ENCODE measurements at places on chromosomes 1 and 21.

GRCh38 chr1:31937300-31938183 is 626 bp downstream of the PTP4A2 start:
- DNase-seq: peak; percentile 58

DNA sequence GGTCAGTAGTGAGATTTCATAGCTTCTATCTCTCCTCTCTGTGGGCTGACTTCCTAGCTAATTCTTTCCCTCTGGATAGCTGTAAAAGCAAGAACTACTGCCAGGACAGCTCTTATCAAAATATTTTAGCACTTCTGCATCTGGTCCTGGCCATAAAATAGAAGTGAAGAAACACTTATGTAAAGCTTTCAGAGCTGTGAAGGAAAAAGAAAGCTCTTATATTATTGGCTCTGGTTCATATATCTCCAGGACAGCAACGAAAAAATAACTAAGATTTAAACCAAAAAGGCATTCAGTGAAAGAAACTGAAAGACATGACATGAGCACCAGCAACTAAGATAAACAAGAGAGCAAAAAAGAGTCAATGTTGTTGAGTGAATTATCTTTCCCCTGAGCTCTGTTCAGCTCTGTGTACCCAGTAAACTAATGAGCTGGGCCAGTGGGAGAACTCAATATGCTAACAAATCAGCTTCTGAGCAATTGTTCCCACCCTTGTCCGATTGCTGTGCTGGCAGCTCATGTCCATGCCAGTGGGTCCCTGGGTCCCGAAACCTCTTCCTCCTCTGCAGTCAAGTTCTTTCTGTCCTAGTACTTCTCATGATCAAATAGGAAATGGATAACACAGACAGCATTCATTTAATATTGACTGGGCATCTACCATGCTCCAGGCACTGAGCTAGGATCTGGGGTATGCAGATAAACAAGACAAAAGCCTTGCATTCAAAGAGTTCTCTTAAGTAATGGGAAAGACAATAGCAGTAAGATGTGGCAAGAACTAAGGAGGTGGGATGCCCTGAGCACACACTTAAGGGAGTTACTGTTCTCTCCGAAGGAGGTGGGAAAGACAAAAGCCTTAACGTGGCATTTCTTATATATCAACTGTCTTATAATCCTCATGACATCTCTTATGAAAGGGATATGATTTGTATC is 45.3 kb upstream of the MAN1A2 start:
- DNase-seq: no peak

DNA sequence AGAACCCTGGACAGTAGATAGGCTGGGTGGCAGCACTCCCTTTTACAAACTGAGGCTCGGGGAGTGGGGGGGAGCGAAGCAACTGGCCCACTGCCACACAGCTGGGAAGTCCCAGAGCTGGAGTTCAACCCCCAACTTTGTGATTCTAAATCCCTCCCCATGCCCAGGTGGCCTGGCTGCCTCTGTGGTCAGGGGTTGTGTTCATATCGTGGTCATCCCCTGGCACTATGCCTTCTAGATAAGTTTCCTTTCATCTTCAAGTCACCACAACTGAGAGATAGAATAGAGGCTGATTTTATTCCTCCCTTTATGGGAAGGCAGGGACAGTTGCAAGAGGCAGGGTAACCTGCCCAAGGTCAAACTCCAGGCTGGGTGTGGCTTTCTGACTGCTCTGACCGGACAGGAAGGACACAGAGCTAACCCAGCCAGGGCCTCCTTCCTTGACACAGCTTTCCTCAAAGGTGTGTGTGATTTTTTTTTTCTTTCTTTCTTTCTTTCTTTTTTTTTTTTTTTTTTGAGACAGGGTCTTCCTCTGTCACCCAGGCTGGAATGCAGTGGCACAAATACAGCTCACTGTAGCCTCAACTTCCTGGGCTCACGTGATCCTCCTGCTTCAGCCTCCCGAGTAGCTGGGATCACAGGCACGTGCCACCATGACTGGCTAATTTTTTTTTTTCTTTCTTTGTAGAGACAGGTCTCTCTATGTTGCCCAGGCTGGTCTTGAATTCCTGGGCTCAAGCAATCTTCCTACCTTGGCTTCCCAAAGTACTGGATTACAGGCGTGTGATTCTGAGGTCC is 18.4 kb upstream of the TNFRSF1B start:
- DNase-seq: no peak

DNA sequence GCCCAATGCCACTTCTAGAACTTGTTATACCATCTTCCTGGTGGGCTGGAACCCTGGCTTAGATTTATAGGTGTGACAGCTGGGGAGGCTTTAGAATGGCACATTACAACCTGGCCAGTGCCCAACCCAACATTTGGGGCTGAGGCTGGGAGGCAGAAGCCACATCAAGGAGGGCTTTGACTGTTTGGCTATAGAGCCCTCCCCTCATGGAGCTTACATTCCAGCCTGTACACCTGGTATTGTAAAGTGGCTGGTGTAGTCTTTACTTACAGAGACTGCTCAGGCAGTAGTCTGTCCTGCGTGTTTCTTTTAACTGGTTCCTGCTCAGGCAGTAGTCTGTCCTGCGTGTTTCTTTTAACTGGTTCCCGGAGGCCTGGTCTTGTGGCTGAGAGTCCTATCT is 10.0 kb upstream of the SLC2A1 start:
- DNase-seq: no peak

GRCh38 chr1:182650678-182651338 is 33.6 kb downstream of the RGS8 start:
- DNase-seq: no peak

- DNase-seq: no peak
Observed at GRCh38 chr1:228953207-228953606, 217.9 kb downstream of the RHOU start.

GRCh38 chr21:45468051-45468970 is 63.3 kb downstream of the COL18A1 start:
- no peak for DNase-seq

- DNase-seq: no peak
Observed at GRCh38 chr1:192951691-192952460, 107.3 kb downstream of the UCHL5 start.

- no peak for DNase-seq
Observed at GRCh38 chr1:218959784-218960183, 213.9 kb upstream of the LYPLAL1 start.

All from central memory CD8-positive, alpha-beta T cell (primary cell).